Calu3 (cell line): ENCODE measurements at places on chromosomes 13 and 19. TPM values are rescaled to one million over a fixed set of nuclear protein-coding genes. Genes with fewer than 3 reads are reported as not detected.

KRTDAP gene
- not detected in 2 replicates for total RNA-seq

DNA sequence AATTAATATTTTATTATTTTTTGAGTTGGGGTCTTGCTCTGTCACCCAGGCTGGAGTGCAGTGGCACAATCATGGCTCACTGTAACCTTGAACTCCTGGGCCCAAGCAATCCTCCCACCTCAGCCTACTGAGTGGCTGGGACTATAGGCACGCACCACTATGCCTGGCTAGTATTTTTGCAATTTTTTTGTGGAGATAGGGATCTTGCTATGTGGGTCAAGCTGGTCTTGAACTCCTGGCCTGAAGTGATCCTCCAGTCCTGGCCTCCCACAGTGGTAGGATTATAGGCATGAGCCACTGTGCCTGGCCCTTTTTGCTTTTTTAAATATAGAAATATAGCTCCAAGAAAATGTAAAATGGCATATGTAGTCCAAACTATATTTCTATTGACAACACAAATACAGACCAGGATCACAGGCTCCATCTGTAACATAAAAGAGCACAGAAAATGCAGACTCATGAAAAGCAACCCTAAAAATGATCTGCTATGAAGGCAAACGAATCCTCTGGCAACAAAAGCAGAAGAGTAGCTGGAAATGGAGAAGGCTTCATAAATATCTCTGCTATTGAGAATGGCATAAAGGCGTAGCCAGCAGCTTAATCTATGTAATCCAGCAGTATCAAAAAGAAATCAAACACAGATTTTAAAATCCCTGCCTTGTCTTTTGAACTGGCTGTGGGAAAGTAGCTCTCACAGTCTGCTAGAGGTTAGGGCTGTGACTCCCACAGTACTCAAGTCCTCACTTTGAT lies 200.6 kb downstream of the LHFPL6 start:
- no peak for DNase-seq

DNA sequence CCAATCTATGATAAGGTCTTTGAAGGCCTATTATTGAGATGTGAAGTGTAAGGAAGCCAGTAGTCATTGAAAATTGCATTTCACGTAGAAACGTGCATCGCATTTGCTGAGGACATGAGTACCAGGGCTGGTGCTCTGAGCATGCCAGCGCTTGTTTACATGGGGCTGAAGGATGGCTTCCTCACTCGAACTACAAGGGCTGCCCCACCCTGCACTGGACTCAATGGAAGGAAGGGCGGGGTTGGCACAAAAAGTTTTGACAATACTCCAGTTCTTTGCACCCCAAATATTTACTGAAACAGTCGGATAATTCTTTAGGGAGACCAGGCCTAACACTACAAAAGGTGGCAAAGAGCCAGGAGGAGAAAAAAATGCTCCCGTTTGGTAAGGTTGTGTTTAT lies 28.9 kb upstream of the MED4 start:
- no peak for DNase-seq

- no peak for DNase-seq
Observed at GRCh38 chr19:13864046-13864666, 12.8 kb upstream of the NANOS3 start.

DNA sequence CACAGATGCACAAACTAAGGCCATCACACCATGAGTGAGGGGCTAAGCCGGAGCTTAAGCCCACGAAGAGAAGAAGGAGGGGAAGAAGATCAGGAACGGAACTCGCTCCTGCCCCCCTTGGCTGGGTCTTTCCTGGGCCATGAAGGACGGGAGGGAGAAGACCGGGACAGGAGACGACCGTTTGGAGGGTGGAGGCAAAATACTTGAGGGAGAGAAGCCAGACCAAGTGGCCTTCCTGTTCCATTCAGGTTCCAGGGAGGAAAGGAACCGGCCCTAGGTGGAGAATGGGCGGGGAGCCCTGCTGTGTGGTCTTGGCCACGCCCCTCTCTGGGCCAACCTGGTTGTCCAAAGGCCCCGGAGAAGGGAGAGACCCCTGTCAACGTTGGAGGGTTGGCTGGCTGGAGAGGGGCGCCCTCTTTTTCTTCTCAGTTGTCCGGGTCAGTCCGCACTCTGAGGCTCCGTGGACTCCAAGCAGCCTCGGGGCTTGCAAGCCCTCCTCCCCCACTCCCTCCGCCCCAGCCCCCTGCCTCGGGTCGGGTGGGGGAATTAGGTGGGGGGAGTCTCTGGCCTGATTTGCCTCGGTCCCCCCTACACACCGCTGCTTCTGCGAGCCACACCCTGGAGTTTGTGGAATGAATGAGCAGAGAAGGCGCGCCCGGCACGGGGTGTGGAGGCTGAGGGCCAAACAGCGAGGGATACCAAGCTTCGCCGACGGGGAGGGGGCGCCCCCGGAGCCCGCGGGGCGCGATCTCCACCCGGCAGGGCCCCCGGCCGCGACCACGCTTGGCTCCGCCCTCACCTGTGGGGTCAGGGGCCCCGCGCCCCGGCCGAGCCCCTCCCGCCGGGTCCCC lies 757 bp downstream of the FBN3 start:
- DNase-seq, result peak; percentile 40

GRCh38 chr13:58056426-58056825 lies 424.9 kb downstream of the PCDH17 start:
- DNase-seq, result no peak

GRCh38 chr13:33352041-33352440 lies 66.5 kb upstream of the STARD13 start:
- no peak for DNase-seq
